ENCODE measurements at places on chromosomes 2 and 18.

GRCh38 chr2:28428486-28428885 lies 35.8 kb downstream of the FOSL2 start:
- no peak for DNase-seq

DNA sequence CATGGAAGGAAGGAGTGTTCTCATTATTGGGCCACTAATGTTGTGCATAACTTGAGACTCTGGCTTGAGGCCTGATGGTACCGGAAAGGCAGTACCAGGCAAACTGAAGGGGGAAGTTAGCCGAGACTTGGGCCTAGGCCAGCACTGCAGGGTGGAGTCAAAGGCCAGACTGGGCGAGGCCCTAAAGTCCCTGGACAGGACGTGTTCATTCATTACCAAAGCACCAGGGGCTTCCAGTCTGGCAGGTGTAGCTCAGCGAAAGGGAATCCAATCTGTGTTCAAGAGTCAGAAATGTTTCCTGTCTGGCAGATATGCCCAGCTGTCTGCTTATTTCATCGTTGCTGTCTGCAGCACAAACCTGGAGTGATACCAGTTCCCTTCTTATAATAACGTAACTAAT lies 4.7 kb upstream of the ITSN2 start:
- DNase-seq, result no peak

DNA sequence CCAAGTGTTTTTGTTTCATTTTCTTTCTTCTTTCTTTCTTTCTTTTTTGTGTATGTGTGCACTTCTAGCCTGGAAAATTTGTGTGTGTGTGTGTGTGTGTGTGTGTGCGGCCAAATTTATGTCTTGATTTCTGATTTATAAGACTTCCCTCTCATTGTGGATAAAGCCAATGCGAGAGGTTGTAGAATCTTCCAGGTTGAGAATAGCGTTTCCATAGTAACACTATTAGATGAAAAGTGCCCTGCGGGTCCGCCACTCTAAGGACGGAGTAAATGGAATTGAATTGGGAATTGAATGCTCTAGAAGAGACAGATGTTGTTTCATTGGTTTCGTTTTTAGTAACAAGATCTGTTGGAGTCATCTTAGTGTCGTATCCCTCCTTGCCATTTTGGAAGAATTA lies 81.6 kb downstream of the MEIS1 start:
- DNase-seq, result no peak

GRCh38 chr2:74583504-74583903 lies 29.0 kb downstream of the DOK1 start:
- no peak for DNase-seq

GRCh38 chr18:62396381-62396780 lies 71.3 kb downstream of the TNFRSF11A start:
- DNase-seq, result no peak

DNA sequence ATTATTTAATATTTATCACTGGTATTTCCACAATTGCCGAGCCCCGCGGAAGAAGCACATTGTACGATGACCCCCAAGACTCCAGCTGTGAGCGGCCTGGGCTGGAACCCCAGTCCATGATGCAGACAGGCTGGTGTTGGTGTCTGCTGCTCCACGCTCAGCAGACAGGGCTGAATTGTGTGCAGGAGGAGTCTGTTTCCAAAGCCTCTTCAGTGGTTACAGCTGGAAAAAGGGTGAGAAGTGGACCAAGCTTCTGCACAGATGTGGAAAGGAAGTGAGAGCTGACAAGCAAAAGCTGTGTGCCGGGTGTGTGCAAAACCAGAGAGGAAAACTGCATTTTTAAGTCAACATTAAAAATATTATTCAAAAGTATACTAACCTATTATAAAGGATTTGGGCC lies 500.4 kb downstream of the GALR1 start:
- no peak for DNase-seq

GRCh38 chr2:80706541-80706940 lies 402.0 kb upstream of the LRRTM1 start:
- DNase-seq, result no peak
